ENCODE measurements at places on chromosomes 7 and 10.

DNA sequence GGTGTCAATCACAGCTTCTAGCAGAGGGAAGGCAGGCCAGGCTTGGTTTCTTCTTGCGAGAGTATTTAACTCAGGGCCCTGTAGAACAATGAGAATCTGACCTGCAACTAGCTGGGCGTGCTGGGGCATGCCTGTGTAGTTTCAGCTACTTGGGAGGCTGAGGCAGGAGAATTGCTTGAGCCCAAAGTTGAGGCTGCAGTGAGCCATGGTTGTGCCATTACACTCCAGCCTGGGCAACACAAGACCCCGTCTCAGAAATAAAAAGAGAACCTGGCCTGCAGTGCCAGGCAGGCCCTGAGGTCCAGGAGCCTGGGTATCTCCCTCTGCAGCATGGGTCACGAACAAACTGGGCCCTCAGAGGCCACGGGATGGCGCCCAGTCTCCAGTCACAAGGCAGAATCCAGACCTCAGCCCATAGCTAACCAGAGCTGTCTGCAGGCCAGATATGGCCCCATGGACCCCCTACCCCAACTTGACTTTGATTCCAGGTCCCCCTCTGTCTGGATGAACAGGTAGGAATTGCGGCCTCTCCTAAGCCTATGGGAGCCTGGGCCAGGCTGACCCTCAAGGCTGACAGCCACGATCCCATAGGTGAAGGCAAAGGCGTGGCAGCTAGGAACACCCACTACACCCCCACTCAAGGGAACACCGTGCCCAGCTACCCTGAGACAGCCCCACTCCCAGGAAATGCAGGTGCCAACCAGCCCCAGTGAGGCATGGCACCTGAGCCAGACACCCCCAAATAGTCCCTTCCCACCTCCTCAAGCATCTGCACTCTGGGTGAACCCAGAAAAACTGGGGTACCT lies 102.7 kb upstream of the TNRC18 start:
- peak; percentile 34 for DNase-seq

DNA sequence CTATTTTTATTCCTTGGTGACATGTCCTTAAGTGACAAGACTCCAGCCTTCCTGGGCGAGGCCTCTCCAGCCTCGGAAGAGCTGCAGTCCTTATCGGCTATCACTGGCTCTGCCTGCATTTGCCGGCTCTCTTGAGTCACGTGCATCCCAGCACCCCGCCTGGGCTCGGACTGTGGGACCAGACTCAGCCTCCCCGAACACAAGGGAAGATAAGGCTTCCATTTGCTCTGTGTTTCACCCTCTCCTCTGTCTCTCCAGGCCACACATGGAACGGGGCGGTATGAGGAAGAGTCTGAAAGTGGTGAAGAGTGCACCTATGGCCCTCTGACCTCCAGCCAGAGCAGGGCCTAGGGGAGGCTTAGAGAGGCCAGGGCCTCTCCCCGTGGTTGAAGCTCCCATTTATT lies 4.7 kb downstream of the GDF2 start:
- no peak for DNase-seq

DNA sequence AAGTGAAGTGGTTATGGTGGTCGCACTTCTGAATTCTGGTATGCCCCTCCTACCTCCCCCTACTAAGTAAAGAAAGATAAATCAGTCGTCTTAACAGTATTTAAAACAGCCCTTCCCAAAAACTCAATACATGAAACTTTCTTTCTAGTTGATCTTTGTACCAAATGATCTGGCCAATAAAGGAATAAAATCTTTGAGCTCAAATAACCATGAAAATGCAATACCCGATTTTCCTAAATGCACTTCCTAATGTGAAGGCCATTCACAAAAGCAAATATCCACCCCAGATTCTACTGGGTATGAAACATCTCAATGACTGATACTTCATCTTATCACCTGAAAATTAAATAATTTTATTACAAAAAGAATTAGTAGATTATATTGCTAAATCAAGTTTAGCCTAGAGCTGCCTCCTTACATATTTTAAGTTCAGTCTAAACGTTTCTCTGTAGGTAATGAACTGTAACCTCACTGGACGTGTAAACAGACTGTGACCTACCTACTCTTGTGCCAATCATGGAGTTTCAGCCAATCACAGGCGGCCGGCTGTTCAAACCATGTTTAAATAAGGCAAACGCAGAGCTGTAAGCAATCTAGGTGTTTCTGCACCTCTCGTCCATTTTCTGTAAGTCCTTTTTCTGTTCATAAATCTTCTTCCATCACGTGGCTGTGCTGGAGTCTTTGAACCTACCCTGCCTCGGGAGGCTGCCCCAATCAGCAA lies 146.9 kb upstream of the AKR1E2 start:
- DNase-seq: no peak

DNA sequence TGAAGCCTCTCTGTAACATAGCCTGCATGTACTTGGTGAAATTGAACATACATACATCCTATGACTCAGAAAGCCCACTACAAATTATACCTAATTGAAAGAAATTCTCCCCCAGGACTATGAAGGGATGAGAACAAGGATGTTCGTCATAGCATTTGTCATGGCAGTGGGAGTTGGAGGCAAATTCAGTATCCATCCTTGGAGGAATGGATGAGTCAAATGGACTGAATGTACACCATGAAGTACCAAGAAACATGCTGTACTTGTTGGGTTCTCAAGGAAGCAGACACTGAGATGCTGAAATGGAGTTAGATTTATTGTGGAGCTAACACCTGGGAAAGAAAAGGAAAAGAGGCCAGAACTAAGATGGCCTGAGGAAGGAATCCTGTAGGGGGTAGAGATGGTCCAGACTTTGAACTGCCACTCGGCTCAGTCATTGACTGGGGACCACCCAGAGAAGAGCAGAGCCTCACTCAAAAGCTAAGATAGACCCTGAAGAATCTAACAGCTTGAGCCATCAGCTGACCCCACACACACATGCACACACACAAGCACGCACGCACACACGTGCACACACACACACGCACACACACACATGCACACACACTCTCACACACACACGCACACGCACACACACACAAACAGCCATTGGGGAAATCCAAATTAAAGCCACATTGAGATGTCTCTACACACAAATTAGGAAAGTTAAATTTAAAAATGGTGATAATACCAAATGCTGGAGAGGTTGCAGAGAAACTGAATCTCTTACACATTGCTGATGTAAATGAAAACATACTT lies 22.3 kb downstream of the AOC1 start:
- no peak for DNase-seq

DNA sequence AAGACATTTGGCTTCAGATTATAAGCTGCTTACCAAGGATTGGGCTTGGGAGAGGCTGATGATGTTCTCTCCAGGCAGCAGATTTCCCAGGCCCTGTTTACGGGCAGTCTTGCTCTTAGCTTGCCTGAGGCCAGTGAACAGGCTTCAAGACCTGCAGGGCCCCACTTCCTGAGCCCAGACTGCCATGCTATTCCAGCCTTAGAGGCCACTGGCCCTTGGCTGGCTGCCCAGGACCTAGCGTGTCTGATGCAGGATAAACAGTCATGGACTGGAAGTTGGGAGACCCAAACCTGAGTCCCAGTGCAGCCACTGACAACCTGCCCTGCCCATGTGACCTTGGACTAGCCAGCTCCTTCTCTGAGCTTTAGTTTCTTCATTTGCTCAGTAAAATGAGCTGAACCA lies 2.9 kb downstream of the PRXL2A start:
- DNase-seq: no peak

DNA sequence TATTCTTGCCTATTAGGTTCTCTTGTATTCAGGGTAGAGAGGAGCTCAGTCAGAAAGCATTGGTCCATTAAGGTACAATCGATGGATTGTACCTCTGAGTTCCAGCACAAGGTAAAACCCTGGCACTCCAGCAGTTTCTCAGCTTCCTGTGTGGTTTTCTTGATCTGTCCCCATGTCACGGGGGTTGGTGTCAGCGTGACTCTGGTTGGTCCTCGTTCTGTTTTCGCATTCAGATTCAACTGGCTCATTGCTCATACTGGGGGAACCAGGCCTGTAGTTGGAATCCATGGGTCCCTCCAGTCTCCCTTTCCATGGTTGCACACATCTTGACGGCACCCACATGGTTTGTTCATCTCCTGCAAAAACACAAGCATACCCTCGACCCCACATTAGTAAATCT lies 32.7 kb upstream of the RASGEF1A start:
- DNase-seq: no peak

- DNase-seq: no peak
These were observed 57.1 kb upstream of the ABLIM1 start for GRCh38 chr10:114715171-114715670.

DNA sequence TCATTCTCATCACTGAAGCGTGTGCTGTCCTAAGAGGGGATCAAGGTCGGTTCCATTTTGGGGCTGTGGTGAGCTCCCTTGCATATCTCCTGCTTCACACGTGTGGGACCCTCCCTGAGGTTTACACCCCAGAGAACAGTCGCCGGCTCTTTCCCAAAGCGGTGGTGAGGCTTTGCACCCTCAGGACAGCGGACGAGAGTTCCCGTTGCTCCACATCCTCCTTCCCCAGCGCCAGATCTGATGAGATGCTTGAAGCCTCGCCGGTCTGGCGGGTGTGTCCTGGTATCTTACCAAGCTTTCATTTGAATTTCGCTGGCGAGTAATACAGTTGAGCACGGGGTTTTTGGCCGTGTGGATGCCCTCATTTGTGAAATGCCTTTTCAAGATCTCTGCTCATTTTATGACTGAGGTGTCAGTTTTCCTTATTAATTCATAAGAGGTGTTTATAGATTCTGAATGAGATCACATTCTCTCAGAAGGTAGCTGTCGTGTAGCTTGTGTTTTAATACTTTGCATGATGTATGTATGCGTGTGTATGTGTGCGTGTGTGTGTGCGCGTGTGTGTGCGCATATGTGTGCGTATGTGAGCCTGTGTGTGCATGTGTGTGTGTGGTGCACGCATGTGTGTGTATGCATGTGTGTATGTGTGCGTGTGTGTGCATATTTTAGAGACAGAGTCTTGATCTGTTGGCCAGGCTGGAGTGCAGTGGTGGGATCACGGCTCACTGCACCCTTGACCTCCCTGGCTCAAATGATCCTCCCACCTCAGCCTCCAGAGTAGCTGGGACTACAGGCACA lies 30.7 kb downstream of the ELFN1 start:
- peak; percentile 10 for DNase-seq

GRCh38 chr7:140619176-140619575 lies 21.4 kb downstream of the DENND2A start:
- no peak for DNase-seq

- DNase-seq: peak; percentile 28
These were observed 103.8 kb downstream of the ATE1 start for GRCh38 chr10:121823993-121824463.

DNA sequence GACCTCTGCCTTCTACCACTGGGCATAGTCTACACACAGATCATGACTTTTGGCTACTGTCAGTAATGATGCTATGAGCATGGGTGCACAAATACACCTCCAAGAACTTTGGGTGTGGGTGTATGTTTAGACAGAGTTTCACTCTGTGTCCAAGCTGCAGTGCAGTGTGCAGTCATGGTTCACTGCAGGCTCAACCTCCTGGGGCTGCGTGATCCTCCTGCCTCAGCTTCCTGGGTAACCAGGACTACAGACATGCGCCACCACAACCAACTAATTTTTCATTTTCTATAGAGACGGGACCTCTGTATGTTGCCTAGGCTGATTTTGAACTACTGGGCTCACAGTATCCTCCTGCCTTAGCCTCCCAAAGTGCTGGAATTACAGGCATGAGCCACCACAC lies 194.4 kb downstream of the NSUN6 start:
- DNase-seq: no peak

DNA sequence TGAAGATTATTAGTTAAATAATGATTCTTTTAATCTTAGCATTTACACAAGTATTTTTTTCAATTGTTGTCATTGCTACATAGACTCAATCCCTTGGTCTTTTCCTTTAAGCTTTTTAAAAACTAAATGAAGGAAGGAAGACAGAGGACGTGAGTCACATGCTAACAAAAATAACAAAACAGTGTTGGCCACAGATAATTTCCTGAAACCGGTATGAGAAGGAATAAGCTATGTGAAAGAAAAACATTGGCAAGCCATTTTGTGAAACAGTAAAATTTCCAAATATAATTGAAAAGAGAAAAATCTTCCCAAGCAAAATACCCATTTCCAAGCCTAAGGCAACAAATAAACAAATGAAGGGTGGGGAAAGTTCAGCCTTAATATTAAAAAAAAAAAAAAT lies 223.0 kb downstream of the AHR start:
- no peak for DNase-seq

DNA sequence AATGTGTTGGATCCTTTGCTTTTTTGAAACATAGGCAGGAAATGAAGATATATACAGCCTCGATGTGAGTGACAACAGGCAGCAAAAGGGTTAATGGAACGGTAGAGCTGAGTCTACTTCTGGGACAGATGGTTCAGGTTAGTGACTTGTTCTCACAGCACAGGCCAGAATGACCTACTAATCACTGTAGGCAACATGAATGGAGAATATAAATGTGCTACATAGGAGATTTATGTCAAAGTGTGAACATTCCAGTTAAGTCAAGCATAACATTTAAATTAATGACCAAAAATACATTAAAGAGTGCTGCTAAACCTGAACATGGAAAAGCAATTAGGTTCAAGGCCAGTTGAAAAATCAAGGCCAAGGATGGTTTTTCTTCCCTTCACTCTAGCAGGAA lies 235.2 kb downstream of the POU6F2 start:
- DNase-seq: no peak

DNA sequence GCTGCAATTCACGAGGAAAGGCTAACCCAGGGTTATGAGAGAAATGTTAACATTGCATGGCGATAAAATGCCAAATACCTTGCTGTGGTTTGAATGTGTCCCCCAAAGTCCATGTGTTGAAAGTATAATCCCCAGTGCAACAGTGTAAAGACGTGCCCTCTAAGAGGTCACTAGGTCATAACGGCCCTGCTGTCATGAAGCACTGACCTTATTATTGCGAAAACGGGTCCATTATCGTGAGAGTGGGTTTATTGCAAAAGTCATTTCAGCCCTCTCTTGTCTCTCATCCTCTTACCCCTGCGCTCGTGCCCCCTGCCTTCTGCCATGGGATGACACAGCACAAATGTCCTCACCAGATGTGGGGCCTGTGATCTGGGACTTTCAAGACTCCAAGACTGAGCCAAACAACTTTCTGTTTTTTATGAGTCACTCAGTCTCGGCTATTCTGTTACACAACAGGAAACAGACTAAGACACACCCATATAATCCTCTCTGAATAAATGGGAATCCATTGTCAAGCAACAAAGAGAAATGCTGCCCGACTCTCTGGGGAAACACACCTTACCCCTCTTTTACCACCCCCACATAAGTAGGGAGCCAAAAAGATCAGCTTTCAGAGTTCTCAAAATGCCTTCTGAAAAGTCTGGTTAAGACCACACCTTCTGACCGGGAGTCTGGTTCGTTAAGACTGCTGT lies 73.1 kb upstream of the UCN3 start:
- peak; percentile 19 for DNase-seq

DNA sequence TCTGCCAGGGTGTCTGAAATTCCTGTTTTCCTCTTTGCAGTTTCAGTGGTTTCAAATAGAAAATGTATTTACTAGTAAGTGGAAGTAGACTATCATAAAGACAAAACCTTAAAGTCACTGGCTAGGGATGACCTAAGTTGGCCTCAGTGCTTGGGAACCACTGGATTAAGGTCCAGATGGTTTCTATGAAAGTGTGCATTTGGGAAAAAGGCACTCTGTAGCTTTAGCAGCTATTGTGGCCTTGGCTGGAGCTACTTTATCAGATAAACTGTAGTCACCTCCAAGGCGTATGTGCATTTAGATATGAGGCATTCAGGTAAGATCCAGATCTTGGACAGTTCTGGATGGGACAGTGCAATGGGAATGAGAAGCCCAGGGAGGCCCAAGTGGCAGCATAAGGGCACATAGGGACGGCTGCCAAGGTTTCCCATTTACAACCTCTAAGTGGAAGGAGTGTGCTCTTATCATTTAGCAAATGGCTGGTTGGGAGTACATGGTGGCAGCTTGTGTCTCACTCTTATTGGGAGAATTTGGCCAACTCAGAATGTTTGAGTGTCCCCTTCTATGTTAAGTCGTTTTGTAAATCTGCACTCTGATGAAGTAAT lies 185.6 kb downstream of the LRMDA start:
- no peak for DNase-seq
